A172 (cell line): ENCODE measurements at places on chromosomes 2 and 18.

GRCh38 chr18:75238786-75239185, 28.2 kb downstream of the TSHZ1 start:
- DNase-seq, result no peak

- DNase-seq, result no peak
Measured at GRCh38 chr2:98804736-98805135, 73.8 kb upstream of the MGAT4A start.

- peak; percentile 0 for DNase-seq
Measured at GRCh38 chr18:73908323-73908722, 239.3 kb downstream of the FBXO15 start.

DNA sequence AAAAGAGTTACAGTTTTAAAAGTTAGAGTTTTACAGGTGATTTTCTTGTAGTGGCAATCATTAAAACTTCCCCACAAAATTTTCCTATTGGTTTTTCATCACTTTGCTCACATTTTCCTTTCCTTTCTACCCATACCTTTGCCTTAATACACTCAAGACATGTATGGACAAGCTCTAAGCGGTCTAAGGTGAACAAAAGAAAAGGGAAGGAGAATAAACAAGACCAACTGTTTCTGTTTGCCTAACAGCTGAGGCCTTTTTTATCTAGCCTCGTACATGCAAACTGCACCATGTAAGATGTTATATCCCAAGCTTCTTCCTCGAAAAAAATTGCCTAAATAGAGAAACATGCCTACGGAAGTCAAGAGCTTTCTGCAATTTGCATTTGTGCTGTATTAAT, 33.9 kb upstream of the TBC1D8 start:
- no peak for DNase-seq

- no peak for DNase-seq
Measured at GRCh38 chr2:184799379-184799778, 201.1 kb downstream of the ZNF804A start.

GRCh38 chr2:42327125-42327524, 33.9 kb downstream of the COX7A2L start:
- no peak for DNase-seq

GRCh38 chr18:67367540-67367939, 149.0 kb downstream of the DSEL start:
- no peak for DNase-seq

DNA sequence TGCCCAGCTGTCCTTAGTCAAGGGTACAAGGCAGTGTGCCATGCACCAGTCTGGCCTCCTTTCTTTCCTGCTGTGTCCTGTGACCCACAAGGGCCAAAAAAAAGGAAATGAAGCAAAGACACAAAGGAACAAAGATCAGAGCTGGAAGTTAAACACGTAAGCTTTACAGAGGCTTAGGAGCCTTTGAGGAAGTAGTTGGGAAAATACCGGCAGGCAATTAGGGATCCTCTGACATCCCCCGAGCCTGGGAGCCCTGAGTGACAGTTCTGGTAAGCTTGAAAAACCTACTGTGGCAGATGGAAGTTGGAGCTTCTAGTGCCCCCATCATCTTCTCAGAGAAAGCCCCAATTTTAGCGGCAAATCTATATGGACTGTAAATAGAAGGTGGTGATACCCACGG, 78.5 kb downstream of the SPRED2 start:
- no peak for DNase-seq

DNA sequence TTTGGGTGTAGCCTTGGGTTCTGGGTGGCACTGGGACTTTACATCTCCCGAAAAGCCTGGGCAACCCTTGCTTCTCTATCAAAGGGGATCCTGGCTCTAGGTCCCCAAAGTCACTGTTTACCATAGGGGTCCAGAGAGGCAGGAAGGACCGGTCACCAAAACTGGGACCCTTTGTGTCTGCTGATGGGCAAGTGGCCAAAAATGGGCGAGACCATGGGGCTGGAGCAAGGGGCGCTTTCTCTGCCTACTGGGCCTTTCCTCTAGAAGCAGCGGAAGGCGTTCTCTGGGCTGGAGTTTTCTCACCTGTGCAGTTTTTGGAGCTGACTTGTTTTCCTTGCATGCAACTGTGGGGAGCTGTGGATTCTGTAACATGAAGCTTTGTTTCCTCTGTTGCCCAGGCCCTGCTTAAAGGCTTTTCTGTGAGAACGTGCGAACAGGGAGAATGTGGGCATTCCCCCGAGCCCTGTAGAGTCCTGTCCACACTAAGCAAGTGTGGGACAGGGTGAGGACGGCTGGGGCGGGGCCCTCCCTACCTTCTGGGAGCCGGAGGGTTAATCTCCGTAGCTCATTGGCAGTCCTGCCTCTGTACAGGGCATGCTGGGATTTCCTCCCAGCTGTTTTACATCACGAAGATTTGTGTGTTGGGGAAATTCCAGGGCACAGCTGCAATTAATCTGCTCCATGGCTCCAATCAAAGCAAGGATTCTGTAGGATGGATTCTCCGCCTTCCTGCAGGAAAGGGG, 50.2 kb downstream of the TGOLN2 start:
- peak; percentile 59 for DNase-seq
